ENCODE measurements at places on chromosomes 11 and 22. TPM values are rescaled to one million over a fixed set of nuclear protein-coding genes. Genes with fewer than 3 reads are reported as not detected.

VSTM5 gene
- total RNA-seq, result not detected

RHBDD3 gene
- total RNA-seq, result 48.4 TPM

GRCh38 chr11:47524291-47524874 lies 28.5 kb downstream of the CELF1 start:
- DNase-seq, result peak; percentile 71

- DNase-seq, result peak; percentile 86
Observed at GRCh38 chr11:124825876-124826275, 25.7 kb upstream of the MSANTD2 start.
